ENCODE measurements at places on chromosomes 2 and 18.
A peak's percentile ranks its signal among the peaks of the same experiment; 100 is the strongest.

- peak; percentile 10 for DNase-seq
These were observed 415.9 kb downstream of the SLC4A3 start for GRCh38 chr2:220043155-220043989.

DNA sequence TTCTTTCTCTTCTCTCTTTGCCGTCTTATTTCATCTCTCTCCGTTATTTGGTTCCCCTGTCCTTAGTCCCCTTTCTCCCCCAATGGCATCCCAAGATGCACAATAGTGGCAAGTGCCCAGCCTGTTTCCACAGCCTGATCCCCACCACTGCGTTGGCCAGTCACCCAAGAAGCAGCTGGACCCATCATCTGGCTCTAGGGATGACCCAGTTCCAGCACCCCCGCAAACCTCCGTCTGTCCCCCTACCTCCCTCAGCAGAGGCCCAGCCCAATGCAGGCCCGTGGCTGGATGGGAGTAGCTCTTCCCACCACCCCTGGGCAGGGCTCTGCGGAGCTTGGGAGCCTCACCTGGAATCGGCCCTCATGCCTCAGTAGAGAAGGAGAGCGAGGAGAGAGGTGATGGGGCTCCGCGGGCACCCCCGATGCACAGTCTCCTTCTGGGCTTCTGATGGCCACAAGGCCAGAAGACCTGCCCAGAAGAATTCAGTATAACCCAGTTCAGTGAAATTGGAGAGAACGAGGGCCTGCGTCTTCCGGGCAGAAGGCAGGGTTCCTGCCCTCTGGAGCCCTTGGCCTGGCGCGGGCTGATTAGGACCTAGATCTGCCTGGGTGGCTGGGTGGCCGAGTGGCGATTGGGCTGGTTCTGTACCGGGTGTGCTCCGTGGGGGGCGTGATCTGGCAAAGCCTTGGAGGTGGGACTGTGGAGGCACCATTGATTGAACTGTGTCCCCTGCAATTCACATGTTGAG is 50.9 kb downstream of the RRM2 start:
- DNase-seq, result no peak

DNA sequence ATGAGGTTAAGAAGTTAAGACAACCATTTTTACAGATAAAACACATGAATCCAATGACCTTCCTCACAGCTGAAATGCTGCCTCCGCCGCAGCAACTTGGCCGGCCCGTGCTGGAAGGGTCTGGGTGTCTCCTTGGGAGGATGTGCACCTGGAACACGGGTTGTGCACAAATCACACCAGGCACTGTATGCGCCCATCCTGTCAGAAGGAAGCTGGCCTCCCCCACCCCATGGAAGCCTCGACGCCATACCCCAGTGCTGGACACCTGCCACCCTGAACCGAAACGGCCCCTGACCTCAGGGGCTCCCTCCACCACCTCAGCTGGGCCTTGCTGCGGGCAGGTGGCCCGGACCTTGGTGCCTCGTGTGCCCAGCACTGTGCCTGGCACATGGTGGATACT is 111.8 kb downstream of the PXDN start:
- DNase-seq, result no peak

DNA sequence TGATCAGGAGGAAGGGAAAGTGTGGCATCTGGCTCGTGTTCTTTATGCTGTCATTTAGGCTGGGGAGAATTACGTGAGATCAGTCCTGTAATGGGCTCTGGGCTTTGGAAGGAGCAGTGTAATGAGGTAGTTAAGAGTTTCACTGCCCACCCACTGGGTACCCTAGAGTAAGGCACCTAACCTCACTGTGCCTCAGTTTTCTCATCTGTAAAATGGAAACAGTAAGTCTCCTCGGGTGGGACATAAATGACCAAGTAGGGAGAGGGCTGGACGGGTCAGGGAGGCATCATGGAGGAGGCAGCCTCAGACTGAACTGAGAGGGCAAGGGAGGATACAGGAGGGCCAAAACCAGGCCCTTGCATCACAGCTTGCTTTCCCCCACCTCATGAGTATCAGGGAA is 97.3 kb upstream of the MCFD2 start:
- DNase-seq, result no peak

DNA sequence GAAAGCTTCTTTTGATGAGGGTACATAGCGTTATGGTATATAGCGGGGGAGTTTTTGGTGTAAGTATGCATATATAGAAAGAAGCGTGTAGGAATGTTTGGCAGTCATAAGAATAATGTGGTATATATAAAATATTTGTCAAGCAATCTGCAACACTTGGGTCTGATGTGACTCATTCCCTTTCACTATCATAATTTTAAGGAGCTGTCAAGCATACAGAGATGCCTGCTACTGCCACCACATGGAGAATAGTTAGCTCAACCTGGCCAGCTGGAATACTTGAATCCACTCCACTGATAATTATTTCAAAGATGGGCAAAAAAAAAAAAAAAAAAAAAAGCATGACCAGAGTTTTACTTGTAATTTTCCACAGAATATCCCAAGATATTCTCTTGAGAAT is 559.8 kb upstream of the REG3G start:
- no peak for DNase-seq

DNA sequence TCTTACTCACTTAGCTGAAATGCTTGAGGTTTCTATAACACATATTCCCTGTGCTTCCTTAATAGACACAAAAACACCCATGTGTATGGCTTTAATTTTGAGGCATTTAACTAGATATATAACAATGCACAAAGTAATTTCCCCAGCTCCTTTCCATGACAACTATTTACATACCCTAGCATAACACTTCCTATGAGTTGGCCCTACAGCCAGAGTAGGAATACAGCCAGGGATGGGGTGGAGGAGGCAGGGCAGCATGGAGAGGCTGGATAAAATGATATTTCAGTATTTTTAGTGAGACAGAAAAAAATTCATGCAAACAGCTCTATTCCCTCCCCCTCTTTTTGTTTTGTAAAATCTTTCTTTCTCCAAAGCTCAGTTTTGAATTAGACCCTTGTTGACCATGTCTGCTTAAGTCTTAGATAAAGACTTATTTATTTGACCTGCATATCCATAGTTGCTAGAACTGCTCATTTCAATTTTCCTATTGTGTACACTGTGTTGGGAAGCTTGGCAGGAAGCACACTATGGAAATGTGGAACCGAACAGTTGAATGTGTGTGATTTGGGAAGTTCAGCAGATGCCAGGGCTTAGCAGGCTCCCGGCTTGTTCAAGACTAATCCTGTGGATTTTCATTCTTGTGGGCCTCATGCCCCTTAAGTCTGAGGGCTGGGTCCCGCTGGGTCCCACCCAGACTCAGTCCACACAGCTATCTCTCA is 11.2 kb upstream of the B3GNT2 start:
- no peak for DNase-seq

DNA sequence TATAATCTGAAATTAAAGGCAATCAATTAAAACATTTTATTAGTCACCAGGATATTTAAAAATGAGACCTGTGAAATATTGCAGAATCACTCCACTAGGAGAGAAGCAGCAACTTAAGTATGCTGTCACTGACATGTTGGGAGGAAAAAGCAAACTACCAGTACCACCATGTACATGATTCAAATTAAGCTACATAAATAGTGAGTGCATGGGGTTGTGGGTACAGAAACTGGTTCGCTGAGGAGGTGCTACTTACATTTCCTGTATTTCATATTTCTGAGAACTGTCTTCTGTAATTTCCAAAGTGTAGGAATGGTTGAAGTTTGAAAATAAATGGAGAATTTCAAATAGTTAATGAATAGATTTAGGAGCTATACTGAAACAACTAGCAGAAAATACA is 7.9 kb upstream of the NR4A2 start:
- no peak for DNase-seq

- DNase-seq, result no peak
These were observed 510 bp downstream of the IL1RN start for GRCh38 chr2:113127646-113128570.

- no peak for DNase-seq
These were observed 566.8 kb upstream of the NRP2 start for GRCh38 chr2:205115511-205115910.

- DNase-seq, result no peak
These were observed 121.0 kb upstream of the XPO1 start for GRCh38 chr2:61658841-61659780.

GRCh38 chr2:46683541-46683940 is 204.2 kb downstream of the TMEM247 start:
- no peak for DNase-seq

DNA sequence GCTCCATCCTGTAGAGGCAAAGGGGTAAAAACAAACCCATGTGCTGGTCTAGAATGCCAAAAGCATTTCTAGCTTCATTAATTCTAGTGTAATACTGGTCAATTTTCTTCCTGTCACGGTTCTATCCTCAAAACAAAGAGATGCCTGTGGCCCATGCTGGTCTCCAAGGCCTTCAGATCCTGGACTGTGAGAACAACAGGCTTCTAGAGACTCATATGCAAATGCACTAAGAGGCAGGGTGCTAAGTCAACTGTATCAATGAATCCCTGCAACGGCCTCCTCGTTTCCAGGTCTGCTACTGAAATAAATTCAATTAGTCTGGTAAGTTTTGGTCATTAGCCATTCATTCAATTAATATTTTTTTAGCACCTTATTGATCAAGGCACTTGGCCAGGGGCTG is 4.0 kb downstream of the IFT172 start:
- DNase-seq, result no peak

DNA sequence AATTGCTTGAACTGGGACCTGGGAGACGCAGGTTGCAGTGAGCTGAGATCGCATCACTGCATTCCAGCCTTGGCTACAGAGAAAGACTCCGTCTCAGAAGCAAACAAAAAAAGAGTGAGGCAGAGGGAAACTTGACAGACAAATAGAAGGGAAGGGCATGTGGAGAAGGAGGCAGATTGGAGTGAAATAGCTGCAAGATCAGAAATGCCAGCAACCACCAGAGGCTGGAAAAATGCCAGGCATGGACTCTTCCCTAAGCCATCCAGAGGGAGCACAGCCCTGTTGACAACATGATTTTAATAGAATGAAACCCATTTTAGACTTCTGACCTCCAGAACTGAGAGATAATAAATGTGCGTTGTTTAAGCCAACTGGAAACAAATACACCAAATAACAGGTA is 447.2 kb upstream of the SPHKAP start:
- DNase-seq, result no peak

DNA sequence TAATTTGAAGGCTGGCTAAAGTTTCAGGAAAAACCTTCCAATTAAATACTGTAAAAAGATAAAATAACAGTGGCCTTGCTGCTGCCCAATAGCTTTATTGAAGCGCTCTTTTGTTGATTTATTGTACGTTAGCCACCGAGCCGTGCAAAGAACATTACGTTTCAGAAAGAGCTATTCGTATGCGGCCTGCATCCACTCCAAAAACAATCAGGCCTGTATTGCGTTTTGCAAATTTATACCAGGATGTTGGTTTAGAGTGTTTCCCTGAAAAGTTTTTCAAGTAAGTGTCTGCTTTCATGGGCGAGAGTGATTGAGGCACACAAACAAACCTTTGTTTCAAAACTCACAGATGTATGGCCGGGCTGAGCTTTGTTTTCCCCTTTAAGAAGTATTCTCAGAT is 257.2 kb upstream of the SALL3 start:
- DNase-seq, result no peak

- DNase-seq, result peak; percentile 17
These were observed 263.8 kb downstream of the PHLPP1 start for GRCh38 chr18:62979176-62979575.

- no peak for DNase-seq
These were observed 13.3 kb downstream of the DHX57 start for GRCh38 chr2:38862476-38862875.
